ENCODE measurements at places on chromosomes 16 and 17. TPM values are rescaled to one million over a fixed set of nuclear protein-coding genes. Genes with fewer than 3 reads are reported as not detected.

Gene KRT27
- not detected for polyA plus RNA-seq

- no peak for DNase-seq
Measured at GRCh38 chr17:68605914-68606313, 4.7 kb upstream of the FAM20A start.

Gene GFAP
- polyA plus RNA-seq: 1.4 TPM

DNA sequence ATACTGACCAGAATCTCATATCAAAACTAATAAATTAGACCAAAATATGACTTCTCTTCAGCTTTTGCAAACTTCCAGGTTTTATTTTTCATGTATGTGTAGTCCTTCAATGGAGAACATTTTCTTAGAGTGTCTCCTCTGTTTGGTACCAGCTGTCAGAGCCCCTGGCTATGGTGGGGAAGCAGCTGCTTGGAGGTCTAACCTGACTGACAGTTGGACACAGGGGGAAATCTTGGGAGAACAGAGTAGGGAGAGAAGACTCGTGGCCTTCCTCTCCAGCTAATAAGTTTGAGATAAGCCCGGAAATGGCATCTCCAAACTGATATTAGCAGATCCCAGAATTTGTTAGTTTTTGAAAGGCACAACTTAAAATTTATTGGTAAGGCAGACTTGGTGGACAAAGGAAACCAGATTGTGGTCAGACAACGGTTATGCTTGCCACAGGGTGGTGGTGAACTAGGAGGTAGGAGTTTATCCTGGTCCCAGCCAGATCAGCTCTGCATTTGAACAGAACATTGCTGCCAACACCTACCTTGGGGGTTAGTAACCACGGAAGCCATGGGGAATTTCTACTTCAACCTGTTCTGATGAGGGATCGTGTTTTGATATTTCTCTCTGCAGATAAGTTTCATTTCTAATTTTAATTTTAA lies 39.2 kb upstream of the IRX3 start:
- DNase-seq: no peak

DNA sequence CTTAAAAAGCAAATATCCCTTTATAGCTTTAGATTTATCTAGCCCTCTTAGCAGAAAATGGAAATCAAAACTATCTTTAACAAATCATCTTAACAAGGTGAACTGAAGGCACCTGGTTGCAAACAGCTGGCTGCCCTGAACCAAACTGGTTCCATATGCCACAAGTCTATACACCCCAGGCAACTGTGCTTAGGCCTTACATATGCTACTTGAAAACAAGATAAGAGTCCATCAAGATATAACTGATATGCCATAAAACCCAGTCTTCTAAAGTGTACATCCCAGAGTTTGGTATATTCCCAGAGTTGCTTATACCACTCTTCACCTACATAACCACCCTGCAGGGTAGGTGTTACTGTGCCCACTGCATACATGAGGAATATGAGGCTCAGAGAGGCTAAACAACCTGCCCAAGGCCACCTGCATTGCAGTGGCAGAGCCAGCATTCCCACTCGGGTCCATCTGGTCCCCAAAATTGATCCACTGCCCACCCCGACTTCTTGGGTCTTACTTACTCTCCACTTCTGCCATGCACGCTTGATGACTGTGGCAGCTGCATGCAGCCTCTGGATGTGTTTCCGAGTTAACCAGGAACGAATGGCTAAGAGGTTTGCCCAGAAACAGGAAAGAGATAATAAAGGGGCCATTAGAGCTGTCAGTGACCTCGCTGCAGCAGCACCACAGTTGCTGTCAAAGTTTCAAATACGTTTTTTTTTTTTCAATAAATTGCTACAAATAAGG lies 12.2 kb downstream of the ZNHIT3 start:
- no peak for DNase-seq

Gene SLC6A2
- polyA plus RNA-seq: 0.27 TPM

Gene OTOP3
- polyA plus RNA-seq: not detected

GRCh38 chr17:28368306-28368831 lies 1.7 kb downstream of the VTN start:
- no peak for DNase-seq

DNA sequence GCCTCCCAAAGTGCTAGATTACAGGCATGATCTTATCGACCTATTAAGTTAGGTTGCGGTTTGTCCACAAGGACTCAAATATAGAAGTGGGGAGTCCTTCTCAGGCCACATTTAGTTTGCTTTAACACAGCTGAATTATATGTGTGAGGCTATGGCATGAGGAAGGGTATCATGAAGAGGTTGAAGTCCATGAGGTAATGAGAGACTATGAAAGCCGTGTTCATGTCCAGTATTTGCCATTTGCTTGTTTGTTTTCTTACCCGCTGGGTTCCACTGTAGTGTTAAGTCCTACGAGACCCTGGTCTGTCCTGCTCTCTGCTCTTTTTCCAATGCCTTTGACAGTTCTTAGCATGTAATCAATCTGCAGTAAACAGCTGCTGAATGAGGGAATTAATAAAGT lies 1072.4 kb upstream of the EEF2KMT start:
- no peak for DNase-seq

Gene GGT6
- polyA plus RNA-seq: 11.5 TPM

- no peak for DNase-seq
Measured at GRCh38 chr17:60391471-60392041, 377 bp downstream of the USP32 start.

- no peak for DNase-seq
Measured at GRCh38 chr17:71392715-71393567, 727.9 kb upstream of the SOX9 start.

DNA sequence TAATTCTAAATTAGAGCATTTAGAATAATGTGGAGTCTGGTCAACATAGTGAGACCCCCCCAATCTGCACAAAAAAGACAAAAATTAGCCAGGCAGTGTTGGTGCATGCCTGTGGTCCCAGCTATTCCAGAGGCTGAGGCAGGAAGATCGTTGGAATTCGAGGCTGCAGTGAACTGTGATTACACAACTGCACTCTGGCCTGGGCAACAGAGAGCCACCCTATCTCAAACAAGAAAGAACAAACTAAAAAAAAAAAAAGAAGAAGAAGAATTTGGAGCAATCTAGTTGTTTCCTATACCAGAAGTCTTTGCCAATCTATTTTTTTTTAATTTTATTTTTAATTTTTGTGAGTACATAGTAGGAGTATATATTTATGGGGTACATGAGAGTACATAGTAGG lies 6.0 kb downstream of the CETP start:
- DNase-seq: no peak
